Osteocyte (in vitro differentiated cells): ENCODE measurements at places on chromosomes 4 and X.

- no peak for DNase-seq
These were observed 23.4 kb downstream of the STIM2 start for GRCh38 chr4:26884026-26884425.

GRCh38 chr4:89221167-89221867, 86.3 kb downstream of the GPRIN3 start:
- no peak for DNase-seq

DNA sequence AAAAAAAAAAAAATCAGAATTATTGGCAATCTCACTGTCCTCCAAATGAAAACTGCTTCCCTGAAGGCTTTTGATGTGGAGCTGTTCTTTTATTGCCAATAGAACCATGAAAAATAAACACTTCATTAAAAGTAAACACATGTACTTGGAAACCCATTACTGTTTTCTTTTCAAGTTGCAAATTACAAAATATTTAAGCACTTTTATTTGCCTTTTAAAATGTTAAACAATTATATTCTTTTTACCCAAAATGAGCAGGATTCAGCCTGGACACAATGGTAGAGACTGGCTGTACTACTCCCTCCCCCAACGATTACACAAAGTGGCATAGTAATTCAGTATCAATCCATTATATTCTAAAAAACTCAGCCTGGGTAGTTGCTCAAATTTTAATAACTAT, 60.9 kb downstream of the SH2D1A start:
- DNase-seq, result no peak

DNA sequence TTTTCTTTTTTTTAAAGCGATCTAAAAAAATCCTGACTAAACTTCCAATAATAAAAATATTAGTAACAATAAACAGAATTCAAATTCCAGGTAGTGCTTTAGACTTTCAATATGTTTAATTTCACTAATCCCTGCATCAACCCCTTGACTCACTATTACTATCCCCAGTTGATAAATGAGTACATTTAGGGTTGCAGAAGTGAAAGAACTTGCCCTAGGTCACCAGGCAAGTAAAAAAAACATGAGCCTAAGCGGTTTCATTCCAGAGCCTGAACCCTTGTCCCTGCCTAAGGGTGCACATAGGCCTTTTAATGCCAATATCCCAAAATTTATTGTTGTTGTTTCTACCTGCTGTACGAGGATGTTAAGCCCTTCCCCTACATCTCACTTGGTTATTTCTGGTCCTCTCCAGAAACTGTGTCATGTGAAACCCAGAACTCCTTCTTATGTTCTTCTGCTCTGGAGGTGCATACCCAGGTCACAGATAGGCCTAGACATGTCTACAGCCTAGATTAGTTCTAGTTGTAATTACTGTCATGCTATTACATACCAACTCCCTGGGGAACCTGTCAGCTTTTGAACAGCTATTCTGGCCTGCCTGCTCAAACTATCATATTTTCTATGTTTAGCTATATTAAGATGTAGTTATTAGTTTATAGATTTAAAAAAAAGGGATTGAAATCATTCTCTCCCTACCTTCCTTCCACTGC, 244.5 kb upstream of the PITX2 start:
- DNase-seq, result no peak
